ENCODE measurements at places on chromosomes 5 and 9.

DNA sequence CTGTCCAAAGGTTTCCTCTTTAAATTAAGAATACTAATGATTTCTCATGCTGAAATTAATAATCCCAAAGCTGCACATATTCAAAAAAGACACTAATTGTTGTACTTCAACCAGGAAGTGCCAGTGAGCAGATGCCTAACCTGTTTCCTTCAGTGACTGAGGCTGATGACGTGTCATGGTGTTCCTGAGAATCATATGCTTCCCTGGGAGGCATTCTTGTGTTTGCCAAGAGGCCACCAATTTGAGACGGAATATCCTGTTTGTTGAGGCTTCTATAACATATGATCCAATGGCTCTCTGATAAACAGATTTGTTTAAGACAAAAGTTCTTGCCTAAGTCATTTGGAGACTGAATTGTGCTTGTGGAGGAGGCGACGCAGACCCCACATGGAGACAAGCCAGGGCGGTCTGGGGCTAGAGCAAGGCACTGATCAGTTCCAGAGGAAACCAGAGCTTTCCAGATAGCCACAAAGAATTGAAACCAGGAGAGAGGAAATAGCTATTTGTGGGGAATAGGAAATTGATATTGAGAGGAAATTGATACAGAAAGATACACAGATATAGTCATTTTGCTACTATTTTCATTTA lies 66.4 kb upstream of the ZNF608 start:
- no peak for DNase-seq

- DNase-seq: no peak
Measured at GRCh38 chr5:35031276-35031675, 16.5 kb downstream of the AGXT2 start.

- no peak for DNase-seq
Measured at GRCh38 chr5:44178414-44178813, 210.8 kb downstream of the FGF10 start.

DNA sequence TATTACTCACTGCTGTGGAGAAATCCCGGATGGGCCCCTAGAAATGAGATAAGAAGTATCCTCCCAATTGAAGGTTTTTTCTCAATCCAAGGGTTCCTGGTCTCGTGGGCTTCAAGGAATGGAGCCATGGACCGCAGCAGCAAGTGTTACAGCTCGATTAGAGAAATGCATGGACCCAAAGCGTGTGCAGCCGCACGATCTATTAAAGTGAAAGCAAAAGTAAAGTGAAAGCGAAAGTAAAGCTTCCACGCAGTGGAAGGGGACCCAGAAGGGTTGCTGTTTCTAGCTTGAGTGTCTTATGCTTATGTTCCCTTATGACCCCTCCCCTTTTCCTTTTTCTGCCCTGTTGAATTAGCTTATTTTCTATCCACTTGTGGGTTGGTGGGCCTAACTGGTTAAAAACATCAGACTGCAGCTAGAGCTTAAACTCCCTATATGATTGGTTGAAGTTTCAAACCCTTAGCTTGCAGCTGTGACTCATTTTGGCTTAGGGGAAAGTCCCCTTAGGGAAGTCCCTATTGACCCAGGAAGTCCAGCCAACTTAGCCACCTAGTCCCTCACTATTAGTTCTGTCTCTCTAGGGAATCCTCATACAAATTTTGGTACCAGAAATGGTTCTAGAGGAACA lies 1111.8 kb downstream of the TAF11L14 start:
- no peak for DNase-seq

DNA sequence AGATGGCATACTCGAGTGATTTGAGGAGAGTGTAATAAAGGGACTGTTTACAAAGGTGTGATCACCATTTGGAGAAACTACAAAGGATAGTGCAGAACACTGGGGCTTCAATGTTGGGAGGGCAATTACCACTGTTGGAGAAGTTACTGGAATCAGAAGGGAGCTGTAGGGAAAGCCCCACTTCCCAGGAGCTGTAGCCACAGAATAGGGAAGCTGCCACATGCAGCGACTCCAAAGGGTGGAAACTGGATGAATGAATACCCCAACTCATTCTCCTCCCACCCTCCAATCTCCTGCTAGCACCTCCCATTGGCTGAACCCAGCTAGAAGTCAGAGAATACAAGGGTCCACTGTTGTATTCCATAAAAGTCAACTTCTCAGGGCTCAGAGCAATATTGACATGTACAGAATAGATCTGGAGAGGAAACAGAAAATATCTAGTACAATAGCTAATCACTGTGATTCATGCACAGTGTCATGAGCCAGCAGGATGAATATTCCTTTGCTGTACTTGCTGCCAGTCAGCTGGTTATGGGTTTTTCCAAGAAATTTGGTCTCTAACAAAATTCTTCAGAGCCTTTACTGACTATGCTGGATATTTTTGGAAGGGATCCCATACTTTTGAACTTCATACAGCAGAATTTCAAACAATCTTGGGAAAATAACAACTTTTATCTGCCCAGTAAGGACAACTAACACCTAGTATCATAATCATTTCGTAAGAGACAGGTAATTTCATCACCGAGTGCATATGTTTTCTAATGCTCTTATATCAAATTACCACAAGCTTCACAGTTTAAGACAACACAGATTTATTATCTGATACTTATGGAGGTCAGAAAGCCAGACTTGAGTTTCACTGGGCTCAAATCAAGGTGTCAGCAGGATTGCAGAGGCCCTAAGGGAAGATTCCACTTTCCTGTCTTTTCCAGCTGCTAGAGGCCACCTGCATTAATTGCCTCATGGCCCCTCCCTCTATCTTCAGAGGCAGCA lies 39.6 kb downstream of the PDCD1LG2 start:
- no peak for DNase-seq

- no peak for DNase-seq
Measured at GRCh38 chr9:127521919-127522304, 70.6 kb downstream of the LRSAM1 start.

- no peak for DNase-seq
Measured at GRCh38 chr5:176654856-176655255, 7.6 kb downstream of the TSPAN17 start.

DNA sequence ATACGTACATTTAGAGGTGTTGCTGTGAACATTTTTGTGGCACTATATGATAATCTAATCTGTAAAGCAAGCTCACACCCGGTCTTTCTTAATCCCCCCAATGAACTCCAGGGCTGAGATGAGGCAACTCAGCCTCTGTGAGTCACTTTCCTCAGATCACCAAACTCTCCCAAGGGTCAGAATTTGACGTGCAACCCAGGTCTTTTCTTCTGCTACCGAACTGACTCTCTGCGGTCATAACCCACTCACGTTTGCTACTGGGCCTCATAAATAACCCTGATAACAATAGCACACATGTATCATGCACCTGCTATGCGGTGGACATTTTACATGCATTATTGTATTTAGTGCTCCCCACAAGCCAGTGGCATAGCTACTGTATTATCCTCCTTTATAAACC lies 153.1 kb downstream of the DROSHA start:
- no peak for DNase-seq

- DNase-seq: no peak
Measured at GRCh38 chr5:10904862-10905432, 143.9 kb upstream of the DAP start.

GRCh38 chr9:131691969-131692611 lies 47.8 kb downstream of the RAPGEF1 start:
- no peak for DNase-seq

GRCh38 chr9:27248702-27249101 lies 48.2 kb downstream of the EQTN start:
- no peak for DNase-seq

- DNase-seq: no peak
Measured at GRCh38 chr9:34383904-34384303, 7.2 kb upstream of the MYORG start.

GRCh38 chr5:160009591-160009989 lies 651 bp downstream of the TTC1 start:
- DNase-seq: no peak

- peak; percentile 36 for DNase-seq
Measured at GRCh38 chr5:147483961-147484707, 25.7 kb downstream of the DPYSL3 start.

DNA sequence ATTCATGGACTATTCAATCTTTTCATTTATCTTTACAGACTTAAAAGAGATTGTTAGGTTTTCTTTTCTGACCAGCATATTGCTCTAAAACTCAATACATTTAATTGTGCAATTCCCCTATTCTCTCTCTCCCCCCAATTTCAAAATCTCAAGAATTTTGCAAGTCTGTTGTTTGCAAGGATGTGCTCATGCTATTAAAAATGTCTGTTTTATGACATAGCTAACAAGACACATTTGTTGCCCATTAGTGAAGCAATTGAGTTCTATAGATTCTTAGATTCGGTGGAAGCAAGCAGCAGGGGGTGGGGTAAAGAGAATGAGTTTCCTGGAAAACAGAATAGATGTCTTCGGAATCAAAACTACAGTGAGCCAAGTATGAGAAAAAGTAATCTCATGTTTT lies 8.5 kb upstream of the CSNK1A1 start:
- DNase-seq: no peak

DNA sequence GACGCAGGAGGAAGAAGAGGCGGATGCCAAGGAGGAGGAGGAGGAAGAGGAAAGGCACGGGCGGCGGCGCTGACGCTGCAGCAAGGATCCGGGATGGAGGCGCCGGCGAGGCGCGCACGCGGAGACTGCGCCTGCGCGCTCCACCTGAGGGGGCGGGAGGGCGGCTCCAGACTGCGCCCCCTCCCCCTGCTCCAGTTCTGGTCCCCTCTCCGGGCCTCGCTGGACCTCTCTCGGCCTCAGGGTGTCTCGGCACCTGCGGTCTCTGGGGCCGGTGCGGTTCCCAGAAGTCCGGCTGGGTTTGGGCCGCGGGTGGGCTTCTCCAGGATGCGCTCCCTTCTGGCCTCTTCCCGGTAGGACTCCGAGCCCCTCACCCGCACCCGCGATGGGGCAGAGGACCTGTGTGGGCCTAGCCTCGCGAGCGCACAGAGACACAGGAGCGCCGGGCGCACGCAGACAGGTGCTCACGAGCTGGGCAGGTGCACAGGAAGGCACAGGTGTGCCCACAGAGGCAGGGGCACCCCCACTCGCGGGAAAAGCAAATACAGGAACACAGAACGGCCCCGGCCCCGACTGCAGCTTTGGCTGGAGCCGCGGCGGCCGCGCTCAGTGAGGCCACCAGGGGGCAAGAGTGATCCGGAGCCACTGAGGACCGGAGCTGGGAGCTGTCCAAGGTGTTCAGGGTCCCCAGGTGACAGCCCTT lies at the start of gene NPDC1:
Gene NPDC1 (minus strand): TSS at position 90 of the 700 bp plus-strand sequence. CDS start 188 bp downstream, outside the sequence.
- peak; percentile 95 for DNase-seq

- no peak for DNase-seq
Measured at GRCh38 chr5:169301986-169302385, 1.0 kb upstream of the SLIT3 start.

DNA sequence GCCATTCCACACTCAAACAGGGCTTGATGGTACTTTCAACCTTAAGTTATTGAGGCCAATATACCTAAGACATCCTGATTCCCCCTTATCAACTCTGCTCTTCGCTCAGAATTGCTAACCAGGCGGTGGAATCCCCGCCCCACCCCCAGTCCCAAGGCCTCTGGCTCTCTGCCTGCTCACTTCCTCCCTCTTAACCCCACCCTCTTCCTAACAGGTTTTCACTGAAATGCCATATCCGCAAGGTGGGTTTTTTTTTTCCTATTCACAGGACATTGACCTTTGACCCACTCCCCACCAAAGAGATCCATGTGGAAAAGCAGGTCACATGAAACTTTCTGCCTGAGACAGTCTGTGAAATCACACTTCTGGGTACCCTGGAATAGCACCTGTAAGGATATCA lies 66.6 kb upstream of the IFNK start:
- no peak for DNase-seq

DNA sequence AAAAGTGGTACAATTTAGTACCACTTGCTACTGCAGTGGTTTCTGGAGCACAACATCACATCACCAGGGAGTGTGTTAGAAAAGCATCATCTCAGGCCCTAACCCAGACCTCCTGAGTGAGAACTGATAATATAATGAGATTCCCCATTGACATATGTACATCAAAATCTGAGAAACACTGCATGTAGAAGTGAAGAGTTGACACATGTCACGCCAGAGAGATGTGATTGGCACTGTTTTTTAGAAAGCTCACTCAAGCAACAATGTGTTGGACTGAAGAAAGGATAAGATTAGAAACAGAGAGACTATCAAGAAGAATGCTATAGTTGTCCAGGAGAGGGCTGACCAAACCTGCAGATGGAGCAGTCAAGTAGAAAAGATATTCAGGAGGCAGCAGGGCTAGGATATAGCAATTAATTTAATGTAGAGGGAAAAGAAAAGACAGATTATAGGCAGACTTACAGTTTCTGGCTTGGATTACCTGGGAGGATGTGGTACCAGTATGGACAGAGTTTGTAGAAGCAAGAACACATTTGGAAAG lies 324.4 kb upstream of the ADAMTSL1 start:
- no peak for DNase-seq

DNA sequence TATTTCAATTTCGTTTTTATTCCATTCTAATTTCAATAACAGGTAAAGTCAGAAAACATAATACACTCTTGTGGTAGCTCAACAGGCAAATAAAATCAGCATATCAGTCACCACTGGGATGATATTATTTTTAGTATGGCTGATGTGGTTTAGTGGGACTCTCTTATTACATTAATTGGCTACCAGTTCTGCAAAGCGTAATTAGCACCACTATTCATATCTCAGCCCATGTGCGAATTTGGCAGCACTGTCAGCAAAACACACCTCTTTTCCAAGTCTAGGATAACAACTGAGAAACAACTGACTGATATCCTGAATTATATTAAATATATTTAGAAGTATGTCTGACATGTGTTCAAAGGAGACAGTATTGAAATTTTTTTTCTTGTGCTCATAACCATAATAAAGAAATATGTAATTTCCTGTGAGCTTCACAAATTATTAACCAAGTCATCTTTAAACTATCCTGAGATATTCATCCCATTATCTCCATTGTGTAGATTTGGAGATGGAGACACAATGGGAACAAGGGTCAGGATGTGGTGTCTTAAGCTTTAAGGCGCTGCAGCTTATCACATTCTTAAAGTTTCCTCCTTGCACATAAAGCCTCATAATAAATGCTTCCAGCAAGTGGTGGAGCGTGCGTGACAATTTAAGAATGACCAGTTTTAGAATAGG lies 212.4 kb downstream of the TLE1 start:
- no peak for DNase-seq

DNA sequence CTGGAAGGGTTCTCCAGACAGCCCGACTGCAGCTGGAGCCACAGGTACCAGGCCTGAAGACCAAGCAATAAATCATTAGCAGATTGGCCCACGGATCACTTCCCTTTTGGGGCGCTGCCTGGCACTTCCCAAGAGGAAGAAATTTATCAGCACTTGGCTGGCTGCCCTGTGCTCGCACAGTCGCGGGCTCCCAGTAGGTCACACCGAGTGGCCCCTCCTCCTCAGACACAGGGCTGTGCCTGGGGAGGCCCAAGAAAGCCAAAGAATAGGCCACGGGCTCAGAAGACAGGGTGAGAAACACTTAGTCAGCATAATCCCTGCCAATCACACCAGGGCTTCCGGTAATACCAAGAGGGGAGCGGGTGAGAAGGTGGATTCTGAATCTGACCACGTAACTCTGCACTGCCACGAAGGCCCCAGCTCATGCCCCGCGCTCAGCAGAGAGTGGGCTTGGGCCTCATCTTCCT lies 115.7 kb upstream of the MSX2 start:
- peak; percentile 24 for DNase-seq

GRCh38 chr9:8637626-8638025 lies 838.0 kb upstream of the DMAC1 start:
- no peak for DNase-seq

All from retina (tissue), 1 donor.